Activated CD4-positive, alpha-beta T cell treated with anti-CD3 and anti-CD28 coated beads for 24 hours (primary cell): ENCODE measurements at places on chromosomes 1 and 21.

GRCh38 chr1:95002164-95002539 is 70.6 kb downstream of the ALG14 start:
- no peak for DNase-seq

GRCh38 chr1:103457886-103458455 is 67.5 kb upstream of the RNPC3 start:
- DNase-seq = no peak

GRCh38 chr1:2143814-2144500 is 50.6 kb downstream of the FAAP20 start:
- DNase-seq = no peak

GRCh38 chr1:183996396-183996795 is 41.1 kb downstream of the COLGALT2 start:
- DNase-seq = no peak

DNA sequence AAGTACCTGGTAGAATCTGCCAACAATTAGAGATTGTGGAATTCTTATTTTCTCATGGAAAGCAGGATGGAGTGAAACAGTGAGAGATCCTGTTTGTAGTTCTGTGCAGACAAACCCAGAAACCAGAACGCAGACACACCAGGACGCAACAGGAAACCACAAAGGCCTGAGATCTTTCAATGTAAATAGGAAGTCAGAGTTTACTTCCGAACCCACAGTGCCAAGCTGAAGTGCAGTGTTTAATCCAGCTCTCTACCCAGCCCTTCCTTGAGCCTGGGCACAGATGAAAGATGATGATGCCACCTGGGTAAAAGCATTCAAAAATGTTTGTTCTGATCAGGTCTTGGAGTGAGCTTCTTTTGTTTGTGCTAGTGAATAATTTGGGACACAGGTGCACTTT is 244.2 kb upstream of the HOOK1 start:
- DNase-seq = no peak

- DNase-seq = no peak
These were observed 133.0 kb downstream of the LRRC7 start for GRCh38 chr1:69700770-69701169.

GRCh38 chr1:218829097-218829496 is 344.6 kb upstream of the LYPLAL1 start:
- no peak for DNase-seq

DNA sequence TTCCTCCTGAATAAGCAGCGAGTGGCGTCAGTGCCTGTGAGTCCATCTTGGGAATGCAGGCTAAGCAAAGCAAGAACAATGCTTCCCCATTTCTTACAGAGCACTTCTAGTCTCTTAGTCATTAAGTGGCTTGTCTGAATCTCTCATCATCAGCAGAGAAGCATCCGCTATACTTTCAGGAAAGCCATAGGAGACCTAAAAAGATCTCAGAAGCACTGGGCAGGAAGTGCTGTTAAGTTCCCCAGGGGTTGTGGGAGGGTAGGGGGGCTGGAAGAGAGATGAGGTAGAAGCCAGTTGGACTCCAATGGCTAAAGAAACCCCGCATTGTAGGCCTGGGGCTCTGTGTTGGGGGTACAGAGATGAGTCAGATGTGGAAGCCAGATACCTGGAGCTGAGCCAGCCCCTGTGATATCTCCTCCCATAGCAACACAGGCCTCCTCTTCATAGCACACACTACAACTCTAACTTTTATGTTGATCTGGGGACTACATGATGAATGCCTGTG is 44.9 kb downstream of the SYT6 start:
- DNase-seq = no peak

GRCh38 chr1:48187969-48188563 is 34.5 kb upstream of the SLC5A9 start:
- DNase-seq = no peak

- no peak for DNase-seq
These were observed 186.9 kb upstream of the ADGRL4 start for GRCh38 chr1:79193211-79194079.

DNA sequence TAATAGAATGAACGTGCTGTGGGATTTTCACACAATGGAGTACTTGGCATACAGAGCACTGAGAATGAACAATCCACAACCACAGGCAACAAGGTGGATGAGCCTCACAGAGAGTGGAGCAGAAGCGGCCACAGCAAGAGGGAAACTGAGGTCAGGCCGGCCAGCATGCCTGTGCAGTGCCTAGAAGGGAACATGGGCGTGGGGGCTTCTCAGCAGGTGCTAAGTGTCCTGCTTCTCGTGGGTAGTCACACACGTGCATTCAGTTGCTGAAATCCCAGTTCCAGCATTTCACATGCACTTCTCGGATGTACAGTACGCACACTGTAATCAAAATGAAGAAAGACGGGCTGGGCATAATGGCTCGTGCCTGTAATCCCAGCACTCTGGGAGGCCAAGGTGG is 33.1 kb downstream of the WDR4 start:
- DNase-seq = no peak

DNA sequence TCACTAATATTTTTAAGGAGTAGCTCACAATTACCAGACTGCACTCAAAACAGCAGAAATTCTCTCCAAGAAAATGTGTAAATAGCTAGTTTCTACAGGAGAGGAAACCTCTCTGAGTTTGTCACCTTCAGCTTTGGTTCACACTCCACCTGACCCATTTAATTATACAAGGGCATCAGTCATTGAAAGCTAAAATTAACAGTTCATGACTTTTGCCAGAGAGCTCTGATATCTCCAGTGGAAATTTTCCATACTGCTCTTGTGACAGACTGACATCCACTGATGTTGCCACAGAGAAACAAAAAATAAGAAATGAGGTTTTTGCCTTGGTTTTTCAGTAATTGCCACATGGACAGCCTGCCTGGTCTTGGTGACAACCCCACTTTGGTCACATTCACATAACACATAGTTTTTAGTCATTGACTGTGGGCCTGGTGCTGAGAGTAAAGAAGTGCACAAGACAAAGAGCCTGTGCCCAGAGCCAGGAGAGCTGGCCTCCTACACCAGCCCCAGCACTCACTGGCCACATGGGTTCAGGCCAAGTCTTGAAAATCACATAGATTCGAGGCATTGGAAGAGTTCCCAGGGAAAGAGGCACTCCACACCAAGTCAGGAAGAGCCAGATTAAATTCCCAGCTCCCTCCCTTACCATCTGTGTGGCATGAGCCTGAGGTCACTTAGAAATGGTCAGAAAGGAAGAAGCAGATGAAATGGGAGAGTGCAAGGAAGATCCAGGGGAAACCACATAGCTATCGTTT is 13.8 kb upstream of the SIM2 start:
- no peak for DNase-seq

DNA sequence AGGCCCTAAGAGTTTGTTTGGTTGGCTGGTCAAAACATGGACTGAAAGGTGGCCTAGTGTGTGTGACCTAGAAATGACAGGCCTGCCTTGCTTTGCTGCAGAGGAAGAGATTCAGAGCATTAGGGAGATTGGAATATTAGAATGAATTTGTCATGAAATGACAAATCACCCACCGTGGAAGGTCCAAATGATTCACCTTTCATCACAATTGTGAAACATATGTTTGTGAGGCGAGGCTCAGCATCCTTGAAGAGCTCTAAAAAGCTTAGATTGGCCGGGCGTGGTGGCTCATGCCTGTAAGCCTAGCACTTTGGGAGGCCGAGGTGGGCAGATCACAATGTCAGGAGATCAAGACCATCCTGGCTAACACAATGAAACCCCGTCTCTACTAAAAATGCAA is 5.5 kb downstream of the LCE1B start:
- DNase-seq = no peak

DNA sequence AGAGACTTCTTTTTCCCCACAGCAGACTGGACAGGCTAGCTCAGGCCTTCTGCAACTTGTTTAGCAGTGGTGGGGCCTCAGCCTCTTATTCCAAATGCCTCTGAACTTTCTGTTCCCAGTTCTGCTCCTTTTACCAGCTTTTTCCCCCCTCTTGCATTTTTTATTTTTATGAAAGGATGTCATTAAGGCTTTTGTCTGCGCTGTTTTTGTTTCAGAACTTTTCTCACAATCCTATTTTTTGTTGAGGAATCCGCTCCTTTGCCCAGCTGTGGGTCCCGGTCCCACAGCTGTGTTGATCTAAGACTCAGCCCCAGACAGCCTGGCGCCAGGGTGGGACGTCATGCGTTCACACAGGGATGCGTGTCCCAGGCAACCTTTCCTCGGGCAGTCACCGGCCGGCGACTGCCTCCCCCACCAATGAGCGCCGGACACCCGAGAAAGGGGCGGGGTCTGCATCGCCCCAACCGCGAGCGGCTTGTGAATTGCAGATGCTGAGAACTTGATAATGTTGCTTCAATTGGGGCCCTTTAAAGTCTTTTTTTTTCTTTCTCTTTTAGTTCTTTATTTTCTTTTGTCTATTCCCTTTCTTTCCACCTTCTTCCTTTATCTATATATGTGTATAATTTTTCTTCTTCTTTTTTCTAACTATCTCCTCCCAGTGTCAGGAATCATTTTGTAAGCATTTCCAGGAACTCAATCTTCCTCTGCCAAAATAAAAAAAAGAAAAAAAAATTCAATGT is 3.0 kb upstream of the ID3 start:
- no peak for DNase-seq

- no peak for DNase-seq
These were observed 108.1 kb downstream of the GDAP2 start for GRCh38 chr1:117821382-117821755.

DNA sequence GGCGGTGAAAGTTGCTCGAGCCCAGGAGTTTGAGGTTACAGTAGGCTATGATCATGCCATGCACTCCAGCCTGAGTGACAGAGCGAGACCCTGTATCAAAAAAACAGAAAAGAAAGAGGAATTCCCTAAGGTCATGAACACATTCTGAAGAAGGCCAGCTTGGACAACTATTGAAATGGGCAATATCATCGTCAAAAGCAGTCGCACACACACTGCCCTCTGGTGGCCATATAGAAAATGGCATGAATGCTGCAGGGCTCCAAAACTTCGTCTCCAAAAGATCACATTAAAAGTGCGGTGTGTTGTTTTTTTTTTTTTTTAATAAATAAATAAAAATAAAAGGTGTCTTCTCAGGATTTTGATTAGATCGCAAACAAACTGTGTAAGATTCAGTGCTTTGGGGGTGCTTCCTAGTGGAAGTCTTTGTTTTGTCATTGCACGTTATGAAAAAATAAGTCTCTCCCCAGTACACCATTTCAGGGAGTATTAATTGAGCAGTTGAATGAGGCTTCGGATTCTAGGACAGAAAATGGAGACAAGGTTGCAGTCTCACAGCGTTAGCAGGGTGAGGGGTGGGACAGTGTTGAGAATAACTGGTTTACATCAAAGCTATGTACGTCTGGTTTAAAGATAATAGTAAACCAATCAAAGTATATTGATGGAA is 87.5 kb upstream of the FMN2 start:
- DNase-seq = no peak

GRCh38 chr1:2857521-2857920 is 56.0 kb upstream of the TTC34 start:
- DNase-seq = no peak

DNA sequence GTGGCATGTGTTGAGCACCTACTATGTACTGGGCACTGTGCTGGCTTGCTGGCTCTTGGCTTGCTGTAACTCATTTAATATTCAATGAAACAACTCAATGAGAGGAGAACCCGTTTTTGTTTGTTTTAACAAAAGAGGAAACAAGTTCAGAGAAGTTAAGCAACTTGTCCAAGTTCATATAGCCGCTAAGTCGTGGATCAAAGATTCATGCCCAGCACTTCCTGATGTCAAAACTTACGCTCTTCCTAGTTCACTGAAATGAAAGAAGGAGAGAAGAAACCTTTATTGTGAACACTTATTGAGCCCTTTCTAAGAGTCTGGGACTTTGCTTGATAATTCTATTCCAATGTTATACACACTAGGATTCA is 475.9 kb downstream of the PTPRU start:
- DNase-seq = no peak

GRCh38 chr1:84289169-84289785 is 12.2 kb upstream of the SAMD13 start:
- DNase-seq = no peak

- DNase-seq = no peak
These were observed 72.4 kb downstream of the DMRTA2 start for GRCh38 chr1:50350868-50351267.

- no peak for DNase-seq
These were observed 4.3 kb upstream of the OR10X1 start for GRCh38 chr1:158583962-158584361.

- no peak for DNase-seq
These were observed 4.5 kb downstream of the AIM2 start for GRCh38 chr1:159071970-159072582.

- no peak for DNase-seq
These were observed 72.5 kb downstream of the RUNX3 start for GRCh38 chr1:24857507-24858133.

DNA sequence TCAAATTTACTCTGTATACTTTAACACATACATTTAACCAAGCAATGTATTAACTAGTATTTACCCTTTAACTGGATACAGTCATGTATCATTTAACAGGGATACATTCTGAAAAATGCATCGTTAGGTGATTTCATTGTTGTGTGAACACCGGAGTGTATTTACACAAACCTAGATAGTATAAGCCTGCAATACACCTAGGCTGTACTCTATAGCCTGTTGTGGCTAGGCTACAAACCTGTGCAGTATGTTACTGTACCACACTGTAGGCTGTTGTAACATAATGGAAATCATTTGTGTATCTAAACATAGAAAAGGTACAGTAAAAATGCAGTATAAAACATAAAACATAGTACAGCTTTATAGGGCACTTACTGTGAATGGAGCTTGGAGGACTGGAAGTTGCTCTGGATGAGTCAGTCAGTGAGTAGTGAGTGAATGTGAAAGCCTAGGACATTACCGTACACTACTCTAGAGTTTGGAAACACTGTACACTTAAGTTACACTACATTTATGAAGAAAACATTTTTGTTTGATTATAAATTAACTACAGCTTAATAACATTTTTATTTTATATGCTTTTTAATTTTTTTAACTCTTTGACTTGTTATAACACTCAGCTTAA is 21.3 kb downstream of the RGS4 start:
- DNase-seq = no peak

DNA sequence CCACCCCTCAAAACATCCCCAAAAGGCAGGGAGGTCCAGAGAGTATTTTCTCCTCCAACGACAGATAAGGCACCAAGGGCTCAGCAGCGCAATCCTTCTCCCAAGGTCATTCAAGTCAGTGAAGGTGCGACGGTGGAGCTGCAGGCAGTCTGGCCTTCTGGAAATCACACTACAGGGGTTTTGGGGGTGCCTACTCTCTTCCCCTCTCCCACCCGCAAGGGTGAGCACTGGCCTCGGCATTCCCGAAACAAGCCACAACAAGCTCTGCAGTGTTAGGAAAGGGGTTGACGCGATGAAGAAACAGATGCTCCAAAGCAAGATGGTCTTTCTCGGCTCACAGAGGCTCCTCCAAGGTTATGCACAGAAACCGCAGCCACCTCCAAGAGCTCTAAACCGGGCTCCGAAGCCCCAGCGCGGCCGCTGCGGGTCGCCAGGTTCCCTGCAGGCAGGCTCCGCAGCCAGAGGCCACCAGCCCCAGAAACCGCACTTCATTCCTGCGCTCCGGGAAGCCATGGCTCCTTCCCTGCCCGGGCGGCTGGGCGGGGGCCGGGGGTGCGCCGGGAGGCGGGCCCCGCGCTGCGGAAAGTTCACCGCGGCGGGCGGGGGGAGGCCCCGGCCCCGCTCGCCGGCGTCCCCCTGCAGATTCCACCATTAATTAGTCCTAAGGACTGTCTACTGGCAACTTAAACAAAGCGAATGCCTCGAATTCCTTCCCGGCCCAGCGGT is 1.1 kb downstream of the LUZP1 start:
- DNase-seq = no peak

- DNase-seq = no peak
These were observed 16.5 kb downstream of the BACH1 start for GRCh38 chr21:29315131-29315749.
